ENCODE measurements at places on chromosomes 11 and 22. TPM values are rescaled to one million over a fixed set of nuclear protein-coding genes. Genes with fewer than 3 reads are reported as not detected.

DNA sequence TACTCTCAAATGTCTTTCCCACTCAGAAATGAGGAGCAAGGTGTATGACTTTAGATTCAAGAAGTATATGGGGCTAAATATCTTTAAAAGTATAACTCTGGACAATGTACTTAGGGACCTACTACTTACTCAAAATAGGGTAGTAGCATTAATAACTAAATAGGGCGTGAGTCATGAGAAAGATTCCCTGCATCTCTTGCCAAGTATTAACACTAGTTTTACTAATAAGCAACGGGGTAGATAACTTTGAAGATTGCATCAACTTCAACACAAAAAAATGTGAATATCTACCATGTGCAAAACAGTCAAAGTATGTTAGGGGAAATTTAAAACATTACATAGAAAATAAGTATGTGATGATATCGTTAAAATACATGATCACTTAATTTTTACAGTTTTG is 99.6 kb downstream of the PGR start:
- H3K4me1 ChIP-seq: no peaks in the 10 kb centered on the region
- no peak overlapping the region for H3K27ac ChIP-seq
- no peaks in the 10 kb centered on the region for H3K36me3 ChIP-seq
- no peak overlapping the region for H3K4me3 ChIP-seq
- H3K27me3 ChIP-seq: no peaks in the 10 kb centered on the region
- DNase-seq: no peak

DNA sequence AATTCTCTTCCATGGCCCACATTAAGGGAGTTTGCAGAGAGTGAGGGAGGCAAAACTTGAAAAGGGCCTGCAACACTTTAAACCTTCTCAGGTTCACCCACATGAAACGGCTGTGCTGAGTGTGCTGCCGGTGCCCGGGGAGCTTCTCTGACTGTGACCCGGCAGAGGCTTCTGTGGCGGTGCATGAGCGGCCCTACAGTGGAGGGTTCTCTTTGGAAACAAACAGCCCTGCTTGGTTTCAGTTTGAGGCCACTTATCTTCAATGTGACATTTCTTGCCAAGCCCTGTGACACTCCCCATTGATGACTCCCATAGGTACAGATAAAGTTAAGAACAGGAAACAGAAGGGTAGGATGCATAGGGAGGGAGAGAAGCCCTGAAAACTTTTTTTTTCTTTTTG is 31.8 kb downstream of the FAM118A start:
- no peak for DNase-seq
- H3K4me3 ChIP-seq: no peak overlapping the region

GRCh38 chr11:64141081-64141783 is 24.7 kb downstream of the MACROD1 start:
- no peaks in the 10 kb centered on the region for H3K27me3 ChIP-seq
- no peaks in the 10 kb centered on the region for H3K4me1 ChIP-seq
- no peaks in the 10 kb centered on the region for H3K36me3 ChIP-seq

DNA sequence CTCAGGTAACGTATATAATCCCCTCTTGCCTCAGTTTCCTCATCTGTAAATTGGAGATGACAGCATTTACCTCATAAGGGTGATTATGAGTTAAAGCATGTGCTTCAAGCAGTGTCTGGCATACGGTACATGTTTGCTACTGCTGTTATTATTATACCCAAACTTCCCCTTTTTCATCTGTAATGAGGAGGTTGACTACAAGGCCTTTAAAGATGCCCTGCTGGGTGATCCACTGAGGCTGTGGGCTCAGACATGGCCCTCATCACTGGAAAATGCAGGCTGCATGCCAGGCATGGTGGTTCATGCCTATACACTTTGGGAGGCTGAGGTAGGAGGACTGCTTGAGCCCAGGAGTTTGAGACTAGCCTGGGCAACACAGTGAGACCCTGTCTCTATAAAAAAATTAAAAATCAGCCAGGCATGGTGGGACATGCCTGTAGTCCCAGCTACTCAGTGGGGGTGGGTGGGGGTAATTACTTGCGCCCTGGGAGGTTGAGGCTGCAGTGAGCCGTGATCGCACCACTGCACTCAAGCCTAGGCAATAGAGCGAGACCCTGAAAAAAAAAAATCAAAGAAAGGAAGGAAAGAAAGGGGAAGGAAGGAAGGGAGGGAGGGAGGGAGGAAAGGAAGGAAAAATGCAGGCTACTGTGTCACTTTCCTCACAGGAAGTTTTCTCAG is 4.3 kb downstream of the PIK3IP1 start:
- H3K36me3 ChIP-seq: peaks cover 57% of the 10 kb centered on the region
- peak overlapping the region; percentile 98 for H3K27ac ChIP-seq
- H3K4me3 ChIP-seq: peak overlapping the region; percentile 72

The BACE1 gene
- total RNA-seq: 28.9 TPM

GRCh38 chr11:58391879-58392278 is 14.8 kb downstream of the OR5B3 start:
- no peak overlapping the region for H3K27ac ChIP-seq

- H3K27me3 ChIP-seq: no peaks in the 10 kb centered on the region
- H3K36me3 ChIP-seq: no peaks in the 10 kb centered on the region
- peaks cover 26% of the 10 kb centered on the region for H3K4me1 ChIP-seq
Observed at GRCh38 chr11:16985297-16985696, 28.9 kb downstream of the PLEKHA7 start.

- H3K4me1 ChIP-seq: no peaks in the 10 kb centered on the region
- peak overlapping the region; percentile 49 for H3K27ac ChIP-seq
- no peak for DNase-seq
Observed at GRCh38 chr11:60195923-60196368, 13.1 kb upstream of the MS4A6A start.

The C11orf91 gene
- total RNA-seq: 1.5 TPM

The AP2A2 gene
- 92.0 TPM for total RNA-seq

DNA sequence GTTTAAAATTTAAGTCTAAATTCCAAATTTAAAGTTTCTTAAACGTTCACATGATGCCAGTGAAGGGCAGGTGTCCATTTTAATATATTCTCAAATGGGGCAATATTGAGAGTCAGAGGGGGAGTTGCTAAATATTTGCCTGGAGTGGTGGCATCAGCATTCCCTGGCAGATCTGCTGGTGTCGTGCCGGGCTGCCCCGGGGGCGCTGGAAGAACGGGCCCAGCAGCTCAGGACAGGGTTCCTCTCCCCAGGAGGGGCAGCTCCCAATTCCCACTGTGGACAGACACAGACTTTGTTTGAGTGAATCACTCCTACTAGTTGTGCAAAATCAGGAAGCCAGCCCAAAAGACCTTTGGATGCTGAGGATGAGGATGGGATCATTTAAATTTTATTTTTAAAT is 468.7 kb upstream of the B3GAT1 start:
- no peaks in the 10 kb centered on the region for H3K27me3 ChIP-seq
- no peak overlapping the region for H3K27ac ChIP-seq
- no peaks in the 10 kb centered on the region for H3K4me1 ChIP-seq
- H3K4me3 ChIP-seq: no peak overlapping the region

DNA sequence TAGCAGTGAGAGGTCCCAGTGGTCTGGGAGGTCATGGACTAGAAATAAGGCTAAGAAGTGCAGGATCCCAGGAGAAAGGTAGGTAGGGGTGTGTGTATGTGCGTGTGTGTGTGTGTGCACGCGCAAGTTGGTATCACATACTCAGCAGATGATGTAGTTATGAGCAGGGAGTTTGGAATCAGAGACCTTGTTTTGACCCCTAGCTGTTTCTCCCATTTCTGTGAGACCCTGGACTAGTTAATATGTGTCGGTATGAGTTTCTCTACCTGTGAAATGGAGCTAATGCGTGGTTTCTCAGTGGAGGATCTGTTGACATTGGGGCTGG is 1.3 kb downstream of the SERPING1 start:
- H3K4me1 ChIP-seq: peaks cover 8% of the 10 kb centered on the region
- no peak for DNase-seq
- H3K27me3 ChIP-seq: no peaks in the 10 kb centered on the region
- peak overlapping the region; percentile 60 for H3K4me3 ChIP-seq
- peak overlapping the region; percentile 91 for H3K27ac ChIP-seq
- H3K36me3 ChIP-seq: peaks cover 14% of the 10 kb centered on the region

DNA sequence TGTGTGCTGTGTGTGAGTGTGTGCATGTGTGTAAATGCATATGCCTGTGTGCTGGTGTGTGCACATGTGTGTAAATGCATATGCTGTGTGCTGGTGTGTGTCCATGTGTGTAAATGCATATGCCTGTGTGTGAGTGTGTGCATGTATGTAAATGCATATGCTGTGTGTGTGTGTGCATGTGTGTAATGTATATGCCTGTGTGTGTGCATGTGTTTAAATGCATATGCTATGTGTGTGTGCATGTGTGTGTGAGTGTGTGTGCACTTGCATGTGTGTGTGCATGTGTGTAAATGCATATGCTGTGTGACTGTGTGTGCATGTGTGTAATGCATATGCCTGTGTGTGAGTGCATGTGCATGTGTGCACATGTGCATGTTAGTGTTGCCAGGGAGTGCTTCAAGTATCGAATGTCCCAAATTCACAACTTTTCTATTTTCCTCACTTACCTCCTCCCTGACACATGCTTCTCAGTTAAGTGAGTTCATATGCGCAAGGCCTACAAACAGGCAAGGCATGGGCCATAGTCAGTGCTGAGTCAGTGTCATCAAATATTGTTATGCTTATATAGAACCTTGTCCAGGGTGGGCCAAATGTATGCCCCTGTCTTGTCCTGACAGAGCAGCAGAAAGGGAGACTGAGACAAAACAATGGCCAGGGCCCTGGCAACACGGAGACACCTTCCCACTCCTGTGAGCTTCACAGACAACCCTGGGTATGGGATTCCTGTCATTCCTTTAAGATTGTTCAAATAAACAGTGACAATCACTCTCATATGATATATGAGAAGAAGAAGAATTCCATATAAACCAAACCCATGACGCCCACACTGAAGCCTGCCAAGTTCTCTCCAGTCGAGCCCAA is 38.6 kb downstream of the GGTLC2 start:
- DNase-seq: no peak
- H3K27me3 ChIP-seq: no peaks in the 10 kb centered on the region
- no peak overlapping the region for H3K4me3 ChIP-seq
- no peak overlapping the region for H3K27ac ChIP-seq
- no peaks in the 10 kb centered on the region for H3K4me1 ChIP-seq
- H3K36me3 ChIP-seq: no peaks in the 10 kb centered on the region

DNA sequence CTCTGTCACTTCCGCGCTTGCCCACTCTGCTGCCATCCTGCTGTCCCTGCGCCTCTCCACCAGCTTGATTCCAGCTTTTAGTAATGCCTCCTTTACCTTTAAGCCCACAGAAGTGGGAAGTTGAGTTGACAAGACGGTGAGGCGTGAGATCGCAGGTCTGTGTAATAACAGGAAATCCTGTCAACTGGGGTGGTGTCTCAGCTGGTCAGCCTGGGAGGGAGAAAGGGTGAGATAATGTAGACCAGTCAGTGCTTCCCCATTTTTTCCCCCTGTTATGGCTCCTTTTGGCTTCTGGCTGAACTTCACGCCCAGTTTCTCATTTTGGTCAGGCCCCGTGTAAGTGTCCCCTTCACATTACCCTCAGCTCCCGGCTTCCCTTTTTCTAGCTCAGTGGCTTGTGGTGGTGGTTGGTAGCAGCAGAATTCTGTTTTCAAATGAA is 98.9 kb downstream of the TRAF6 start:
- H3K27me3 ChIP-seq: no peaks in the 10 kb centered on the region
- peak overlapping the region; percentile 53 for H3K27ac ChIP-seq
- no peak overlapping the region for H3K4me3 ChIP-seq

DNA sequence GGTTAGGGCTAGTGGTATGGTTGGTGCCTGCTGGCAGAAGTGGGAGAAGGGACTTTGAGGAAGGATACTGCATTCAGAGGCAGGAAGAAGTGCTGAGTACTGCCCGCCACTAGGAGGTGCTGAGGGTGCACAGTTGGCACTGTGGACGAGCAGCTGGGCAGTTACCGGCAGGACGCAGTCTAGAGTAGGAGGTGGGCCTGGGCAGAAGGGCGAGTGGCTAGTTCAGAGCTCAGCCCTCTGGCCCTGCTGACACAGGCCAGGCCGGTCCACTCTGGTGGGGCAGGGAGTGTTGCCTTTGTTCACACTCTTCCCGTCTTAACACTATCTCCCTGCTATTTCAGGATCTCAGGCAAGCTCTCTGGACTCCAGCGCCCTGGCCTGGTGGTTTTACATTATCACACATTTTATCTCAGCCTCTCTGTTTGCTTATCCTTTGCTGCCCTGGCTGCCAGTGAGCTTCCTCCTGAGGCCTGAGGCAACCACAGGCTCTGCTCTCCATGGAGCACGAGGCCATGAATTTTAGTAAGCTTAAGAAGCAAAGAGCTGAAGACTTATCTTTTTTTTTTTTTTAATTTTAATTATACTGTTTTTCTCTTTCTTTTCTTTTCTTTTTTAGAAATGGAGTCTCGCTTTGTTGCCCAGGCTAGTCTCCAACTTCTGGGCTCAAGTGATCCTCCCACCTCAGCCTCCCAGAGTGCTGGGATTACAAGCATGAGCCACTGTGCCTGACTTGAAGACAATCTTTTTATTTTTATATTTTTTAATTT is 26.9 kb downstream of the SNAP29 start:
- no peak overlapping the region for H3K4me3 ChIP-seq
- H3K36me3 ChIP-seq: peaks cover 75% of the 10 kb centered on the region
- peak; percentile 92 for DNase-seq
- H3K4me1 ChIP-seq: no peaks in the 10 kb centered on the region

The OR6A2 gene
- total RNA-seq: not detected

- peak overlapping the region; percentile 99 for H3K4me3 ChIP-seq
- H3K36me3 ChIP-seq: peaks cover 32% of the 10 kb centered on the region
- peaks cover 54% of the 10 kb centered on the region for H3K4me1 ChIP-seq
- no peaks in the 10 kb centered on the region for H3K27me3 ChIP-seq
Observed at GRCh38 chr11:61966734-61967115, 709 bp downstream of the FTH1 start.

DNA sequence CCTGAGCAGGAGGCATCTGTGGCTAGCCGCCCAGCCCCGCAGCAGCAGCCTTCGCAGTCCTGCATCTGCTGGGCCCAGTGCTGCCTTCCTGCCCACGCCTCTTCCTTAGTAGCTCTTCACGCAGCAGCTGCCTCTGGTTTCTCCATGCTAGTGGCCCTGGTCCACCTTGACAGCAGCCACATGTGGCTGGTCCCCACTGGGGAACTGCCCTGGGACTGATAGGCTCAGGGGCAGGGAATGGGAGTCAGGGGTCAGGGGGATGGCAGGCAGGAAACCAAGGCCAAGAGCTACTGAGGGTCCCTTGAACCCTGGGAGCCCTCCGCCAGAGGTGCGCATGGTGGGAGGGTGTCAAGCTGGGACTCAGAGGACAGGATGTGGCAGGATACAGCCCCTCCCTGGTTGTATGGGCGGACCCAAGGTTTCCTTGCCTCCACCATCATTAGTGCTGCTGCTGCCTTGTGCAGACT is 99.4 kb upstream of the PITPNB start:
- H3K27ac ChIP-seq: no peak overlapping the region
- no peaks in the 10 kb centered on the region for H3K27me3 ChIP-seq
- H3K4me3 ChIP-seq: no peak overlapping the region
- peaks cover 3% of the 10 kb centered on the region for H3K36me3 ChIP-seq
- H3K4me1 ChIP-seq: peaks cover 10% of the 10 kb centered on the region

Measured in upper lobe of right lung (tissue), 1 donor.